ENCODE measurements at places on chromosomes 13 and 19.

- no peak for DNase-seq
Observed at GRCh38 chr13:26605845-26606244, 48.4 kb downstream of the WASF3 start.

- DNase-seq = no peak
Observed at GRCh38 chr13:21079221-21079620, 17.8 kb upstream of the LATS2 start.

- DNase-seq = no peak
Observed at GRCh38 chr13:40116008-40116407, 460.5 kb downstream of the COG6 start.

GRCh38 chr19:4722671-4723594 is 709 bp downstream of the DPP9 start:
- no peak for DNase-seq

GRCh38 chr13:81779876-81780275 is 1439.0 kb upstream of the SPRY2 start:
- no peak for DNase-seq

DNA sequence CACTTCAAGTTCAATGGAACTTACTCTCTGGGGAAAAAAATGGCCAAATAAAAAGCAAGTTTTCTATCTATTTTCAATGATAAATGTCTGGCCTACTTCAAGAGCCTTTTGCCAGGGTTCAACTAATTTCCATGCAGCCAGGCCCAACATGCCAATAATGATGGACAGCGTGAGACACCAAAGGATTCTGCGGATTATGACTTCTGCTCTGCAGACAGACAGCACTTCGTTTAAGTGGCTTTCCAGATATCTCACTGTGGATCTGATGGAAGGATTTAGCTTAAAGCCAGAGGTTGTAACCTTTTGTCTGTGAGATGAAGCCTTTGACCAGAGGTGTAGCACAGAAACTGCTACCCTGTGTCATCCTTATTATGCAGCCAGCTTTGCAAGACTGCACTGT is 614.2 kb downstream of the DCT start:
- DNase-seq = no peak

DNA sequence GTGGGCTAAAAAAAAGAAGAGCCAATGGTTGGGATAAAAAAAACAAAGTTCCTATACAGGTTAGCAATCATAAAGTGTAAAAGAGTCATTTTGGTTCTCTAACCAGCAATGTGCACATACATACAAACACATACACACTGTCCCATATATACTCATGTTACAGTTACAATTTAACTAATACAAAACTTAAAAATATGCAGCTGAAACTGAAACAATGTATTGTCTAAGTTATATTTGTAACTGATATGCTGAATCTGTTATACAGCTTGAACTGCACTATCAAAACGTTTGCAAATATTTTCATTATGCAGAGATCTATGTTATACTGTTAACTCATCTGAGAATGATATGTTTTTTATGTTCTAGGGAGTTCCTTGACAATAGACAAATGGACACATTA is 173.7 kb downstream of the KLF12 start:
- DNase-seq = no peak

DNA sequence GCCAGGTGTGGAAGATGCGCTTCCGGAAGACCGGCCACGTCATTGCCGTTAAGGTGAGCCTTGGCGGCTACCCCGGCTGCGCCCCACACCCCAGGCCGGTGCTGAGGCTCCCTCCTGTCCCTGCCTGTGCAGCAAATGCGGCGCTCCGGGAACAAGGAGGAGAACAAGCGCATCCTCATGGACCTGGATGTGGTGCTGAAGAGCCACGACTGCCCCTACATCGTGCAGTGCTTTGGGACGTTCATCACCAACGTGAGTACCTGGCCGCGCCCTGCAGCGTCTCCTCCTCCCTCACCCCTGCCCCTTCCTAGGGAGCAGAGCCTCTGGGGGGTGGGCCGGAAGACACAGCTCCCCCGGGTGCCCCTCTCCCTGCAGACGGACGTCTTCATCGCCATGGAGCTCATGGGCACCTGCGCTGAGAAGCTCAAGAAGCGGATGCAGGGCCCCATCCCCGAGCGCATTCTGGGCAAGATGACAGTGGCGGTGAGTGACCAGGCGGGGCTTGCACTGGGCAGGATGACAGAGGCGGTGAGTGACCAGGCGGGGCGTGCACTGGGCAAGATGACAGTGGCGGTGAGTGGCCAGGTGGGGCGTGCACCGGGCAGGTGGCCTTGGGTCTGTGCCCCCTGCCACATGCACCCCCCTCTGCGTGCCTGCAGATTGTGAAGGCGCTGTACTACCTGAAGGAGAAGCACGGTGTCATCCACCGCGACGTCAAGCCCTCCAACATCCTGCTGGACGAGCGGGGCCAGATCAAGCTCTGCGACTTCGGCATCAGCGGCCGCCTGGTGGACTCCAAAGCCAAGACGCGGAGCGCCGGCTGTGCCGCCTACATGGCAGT is 4.1 kb upstream of the TGFBR3L start:
- DNase-seq = no peak

GRCh38 chr13:111152844-111153243 is 37.7 kb downstream of the ARHGEF7 start:
- DNase-seq = no peak

DNA sequence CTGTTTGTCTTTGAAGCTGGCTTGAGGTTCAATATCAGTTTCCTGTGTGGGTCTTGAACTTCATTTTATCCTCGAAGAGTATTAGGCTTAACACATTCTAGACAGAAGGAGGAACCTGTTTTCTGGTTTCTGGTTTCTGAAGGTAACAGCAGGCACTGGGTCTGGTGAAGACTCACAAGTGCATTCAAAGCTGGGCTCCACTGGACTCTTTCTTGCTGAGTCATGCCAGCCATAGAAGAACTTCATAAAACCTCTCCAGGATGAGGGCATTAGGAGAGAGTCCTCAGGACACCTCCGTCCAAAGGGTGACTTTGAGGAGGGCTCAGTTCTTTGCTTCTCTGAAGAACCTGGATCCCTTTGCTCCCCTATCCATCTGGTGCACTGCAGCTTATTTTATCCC is 668.6 kb upstream of the SLC10A2 start:
- no peak for DNase-seq

GRCh38 chr19:42255766-42256745 is 1.1 kb upstream of the ERF start:
- DNase-seq = no peak

Measured in activated CD8-positive, alpha-beta memory T cell treated with anti-CD3 and anti-CD28 coated beads, Interleukin-2, amount 50 U/mL, for 48 hours (primary cell).